HT-29 (cell line): ENCODE measurements at places on chromosomes 6 and 20.

GRCh38 chr20:44200983-44201382, 9.6 kb downstream of the OSER1 start:
- DNase-seq, result no peak

DNA sequence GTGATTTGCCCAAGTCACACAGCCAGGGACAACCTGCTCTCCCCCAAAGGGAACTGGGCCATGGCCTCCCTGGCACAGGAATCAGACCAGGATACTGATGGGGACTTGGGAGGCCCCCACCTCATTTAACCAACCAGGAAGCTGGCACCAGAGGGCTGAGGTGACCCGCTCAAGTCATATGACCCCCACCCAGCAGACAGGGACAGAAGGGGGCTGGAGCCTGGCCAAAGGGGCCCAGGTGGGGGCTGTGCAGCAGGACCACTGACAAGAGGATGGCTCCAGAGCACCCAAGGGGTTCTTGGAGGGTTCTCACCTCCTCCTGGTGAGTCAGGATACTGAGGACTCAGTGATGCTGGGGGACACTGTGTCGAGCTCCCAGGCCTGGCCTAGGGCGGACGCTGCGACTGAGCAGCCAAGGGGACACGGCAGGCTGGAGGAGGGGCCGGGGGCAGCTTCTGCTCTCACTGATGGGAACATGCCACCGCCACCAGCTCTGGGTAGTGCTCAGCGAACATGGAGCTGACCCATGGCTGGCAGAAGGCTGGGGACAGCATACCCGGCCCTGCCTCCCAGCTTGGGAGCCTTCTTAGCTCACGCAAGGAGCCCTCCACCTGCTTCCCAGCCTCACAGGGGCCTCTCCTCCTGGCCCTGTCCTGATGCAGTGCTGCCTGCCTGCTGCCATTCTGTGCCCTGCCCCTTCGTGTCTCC, 1.2 kb downstream of the CST7 start:
- DNase-seq, result no peak

DNA sequence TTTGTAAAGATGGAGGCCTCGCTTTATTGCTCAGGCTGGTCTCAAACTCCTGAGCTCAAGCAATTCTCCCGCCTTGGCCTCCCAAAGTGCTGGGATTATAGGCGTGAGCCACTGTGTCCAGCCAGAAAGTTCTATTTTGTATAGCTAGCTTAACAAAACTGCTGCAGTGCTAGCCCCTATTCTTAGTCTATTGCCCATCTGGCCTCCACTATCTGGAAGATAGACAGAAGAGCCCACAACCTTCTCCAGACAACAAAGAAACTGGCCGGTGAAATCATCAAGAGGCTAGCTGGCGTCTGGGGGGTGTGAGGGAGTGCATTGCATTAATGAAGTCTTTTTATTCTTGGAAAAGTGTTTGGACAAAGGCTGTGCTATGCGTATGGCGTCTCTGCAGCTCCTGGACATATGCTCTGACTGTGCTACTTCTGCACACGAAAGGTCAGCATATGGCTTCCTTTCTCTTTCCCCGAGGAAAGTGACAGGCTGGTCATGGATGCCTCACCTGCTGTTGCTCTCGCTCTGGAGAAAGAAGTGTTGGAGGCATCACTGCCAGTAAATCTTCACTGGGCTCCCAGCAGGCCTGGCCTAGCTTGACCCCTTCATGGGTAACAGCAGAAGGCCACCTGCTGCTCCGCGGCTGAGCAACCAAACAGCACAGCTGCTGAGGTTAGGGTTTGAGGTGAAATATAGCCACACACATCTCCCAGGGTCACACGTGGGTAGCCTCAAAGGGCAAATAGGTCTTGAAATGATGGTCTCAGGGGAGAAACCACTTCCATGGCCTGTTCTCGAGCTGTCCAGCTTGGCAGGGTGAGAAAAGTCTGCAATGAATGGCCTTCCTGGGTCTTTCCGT, 95.1 kb upstream of the IYD start:
- DNase-seq, result no peak

DNA sequence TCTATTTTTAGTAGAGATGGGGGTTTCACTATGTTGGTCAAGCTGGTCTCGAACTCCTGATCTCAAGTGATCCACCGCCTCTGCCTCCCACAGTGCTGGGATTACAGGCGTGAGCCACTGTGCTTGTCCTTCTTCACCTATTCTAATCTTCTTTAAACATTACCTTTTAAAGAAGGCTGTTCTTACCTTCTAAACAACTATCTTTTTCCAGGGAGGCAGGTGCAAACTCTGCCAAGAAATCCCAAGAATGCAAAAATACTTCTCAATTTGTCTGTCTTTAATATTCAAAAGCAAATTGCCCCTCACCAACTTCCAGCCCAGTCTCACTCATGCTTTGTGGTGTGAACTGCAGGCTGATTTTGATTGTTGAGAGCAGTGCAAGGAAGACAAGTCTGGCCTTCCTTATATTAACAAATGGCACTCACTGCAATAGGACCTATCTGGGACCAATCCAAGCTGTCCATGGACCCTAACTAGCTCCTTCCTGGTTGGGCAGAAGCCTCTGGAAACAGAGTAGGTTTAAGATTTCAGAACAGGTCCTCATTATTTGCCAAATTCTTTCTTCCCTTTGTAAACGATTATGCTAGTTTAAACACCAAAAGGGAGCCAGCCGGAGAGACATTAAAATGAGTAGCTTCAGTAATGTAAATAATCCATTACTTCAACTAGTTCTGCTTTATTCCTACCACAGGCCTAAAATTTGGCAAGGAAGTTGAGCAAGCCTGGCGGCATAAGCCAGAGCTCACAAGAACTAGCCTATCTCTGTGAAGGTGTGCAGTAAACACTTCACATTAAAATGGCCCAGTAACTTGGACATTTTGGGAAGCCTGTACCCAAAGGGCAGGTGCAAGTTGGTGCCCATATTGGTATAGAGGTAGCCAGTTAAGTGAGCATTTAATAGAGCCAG, 1.6 kb downstream of the SCAND1 start:
- DNase-seq, result peak; percentile 54

DNA sequence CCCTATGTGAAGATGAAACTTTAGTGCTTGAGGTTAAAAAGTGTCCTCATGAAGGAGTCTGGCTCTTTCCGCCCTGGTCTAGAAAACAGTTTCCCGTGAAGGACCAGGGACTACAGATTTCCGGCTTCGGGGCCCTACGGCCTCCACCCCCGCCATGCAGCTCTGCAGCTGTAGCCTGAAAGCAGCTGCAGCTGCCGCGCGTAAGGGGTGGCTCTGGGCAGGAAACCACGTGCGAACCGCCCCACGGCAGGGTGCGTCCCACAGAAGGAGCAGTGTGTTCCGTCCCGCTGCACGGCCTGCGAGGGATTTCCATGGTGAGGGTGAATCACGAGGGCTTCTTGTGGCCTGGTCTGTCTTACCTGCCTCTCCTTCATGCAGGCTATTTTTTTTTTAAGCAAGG, 117.0 kb downstream of the ERMARD start:
- no peak for DNase-seq

- no peak for DNase-seq
Observed at GRCh38 chr6:47096211-47096895, 54.2 kb upstream of the ADGRF1 start.

- DNase-seq, result no peak
Observed at GRCh38 chr6:34511915-34512737, 44.0 kb downstream of the SPDEF start.

DNA sequence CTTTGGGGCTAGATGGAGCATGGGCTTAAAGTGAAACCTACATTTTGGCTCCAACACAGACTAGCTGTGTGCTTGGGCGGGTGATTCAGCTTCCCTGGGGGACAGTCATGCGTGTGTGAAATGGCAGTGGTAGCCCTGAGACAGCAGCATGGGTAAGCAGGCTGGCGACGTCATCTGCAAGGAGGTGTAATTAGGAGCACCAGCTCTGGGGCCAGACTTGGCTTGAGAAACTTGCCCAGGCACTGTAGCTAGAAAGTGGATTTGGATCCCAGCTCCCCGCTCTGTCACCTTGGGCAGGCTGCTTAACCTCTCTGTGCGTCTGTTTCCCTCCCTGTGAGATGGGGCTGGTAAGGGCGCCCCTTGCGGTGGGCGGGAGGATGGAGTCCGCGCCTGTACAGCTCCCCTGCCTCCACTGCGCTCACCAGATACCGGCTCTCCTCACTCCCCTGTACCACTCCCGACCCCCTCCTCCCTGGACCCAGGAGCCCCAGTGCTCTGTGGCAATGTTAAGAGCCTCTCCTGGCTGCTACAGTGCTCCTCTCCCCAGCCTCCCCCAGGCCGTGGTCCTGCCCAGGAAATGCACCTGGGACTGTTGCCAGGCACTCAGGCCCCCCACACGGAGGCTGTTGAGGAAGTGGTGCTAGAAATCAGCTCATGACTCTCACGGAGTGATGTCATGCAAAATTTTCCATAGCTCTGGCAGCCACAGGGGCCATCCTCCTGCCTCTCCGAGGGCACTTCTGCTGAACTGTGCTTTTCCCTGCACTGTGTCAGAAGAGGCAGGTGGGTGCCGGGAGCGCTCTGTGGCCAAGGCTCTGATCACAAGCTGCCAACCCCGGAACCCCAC, 44.6 kb downstream of the SYNJ2 start:
- peak; percentile 52 for DNase-seq

- DNase-seq, result no peak
Observed at GRCh38 chr6:111572216-111572706, 33.4 kb downstream of the TRAF3IP2 start.

GRCh38 chr6:13260101-13260598, 68.2 kb downstream of the TBC1D7 start:
- no peak for DNase-seq

DNA sequence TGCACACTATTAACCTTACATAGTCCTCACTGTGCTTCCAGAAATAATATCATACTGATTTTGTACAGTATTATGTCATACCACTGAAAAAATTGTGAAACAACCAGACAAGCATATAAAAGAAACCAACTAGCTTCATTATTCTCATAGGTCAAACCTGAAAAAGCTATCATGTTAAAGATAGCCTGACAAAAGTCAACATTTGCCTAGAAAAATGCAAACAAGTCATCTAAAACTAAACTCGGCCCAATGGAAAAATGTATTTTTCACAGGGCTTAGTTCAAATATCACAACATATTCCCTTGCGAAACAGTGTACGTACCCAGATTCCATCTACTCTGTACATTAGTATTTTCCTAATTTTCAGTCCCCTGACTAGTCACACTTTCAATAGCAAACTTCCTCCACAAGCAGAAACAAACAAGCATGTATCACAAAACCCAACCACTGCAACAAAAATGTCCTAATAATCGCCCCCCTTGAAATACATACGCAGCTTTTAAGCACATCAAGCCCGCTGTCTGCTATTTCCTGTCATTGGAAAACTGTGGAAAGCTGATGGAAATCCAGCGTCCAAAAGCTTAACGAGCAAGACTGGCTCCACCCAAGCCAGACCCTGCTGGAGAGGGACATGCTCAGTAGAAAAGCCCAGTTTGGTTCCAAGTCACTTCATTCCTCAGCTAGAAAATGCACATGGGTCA, 93.1 kb downstream of the EPB41L2 start:
- DNase-seq, result no peak

- no peak for DNase-seq
Observed at GRCh38 chr20:3407040-3407770, at the start of gene DNAAF9. DNAAF9 (minus strand) TSS chr20:3407669; CDS start chr20:3407557, 112 bp downstream.

DNA sequence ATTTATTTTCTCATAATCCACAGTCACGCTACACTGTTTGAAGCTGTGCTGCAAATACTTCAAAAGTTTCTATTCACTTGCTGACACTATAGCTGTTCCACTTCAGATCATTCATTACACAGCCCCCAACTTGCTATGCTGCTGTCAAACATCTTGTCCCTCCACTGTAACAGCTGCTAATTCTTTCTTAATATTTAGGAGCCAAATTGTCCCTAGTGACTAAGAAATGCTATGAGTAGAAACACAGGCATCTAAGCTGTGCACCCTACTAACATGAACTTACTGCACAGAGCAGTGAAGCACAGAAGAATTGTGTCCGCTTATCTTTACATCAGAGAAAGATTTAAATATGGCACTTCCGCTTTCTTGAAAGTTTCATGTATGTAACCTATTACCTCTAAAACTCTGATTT, 91.3 kb downstream of the PDE10A start:
- DNase-seq, result no peak

GRCh38 chr6:84601366-84601765, 163.0 kb downstream of the TBX18 start:
- no peak for DNase-seq

- DNase-seq, result no peak
Observed at GRCh38 chr6:135601857-135602256, 104.3 kb upstream of the AHI1 start.

DNA sequence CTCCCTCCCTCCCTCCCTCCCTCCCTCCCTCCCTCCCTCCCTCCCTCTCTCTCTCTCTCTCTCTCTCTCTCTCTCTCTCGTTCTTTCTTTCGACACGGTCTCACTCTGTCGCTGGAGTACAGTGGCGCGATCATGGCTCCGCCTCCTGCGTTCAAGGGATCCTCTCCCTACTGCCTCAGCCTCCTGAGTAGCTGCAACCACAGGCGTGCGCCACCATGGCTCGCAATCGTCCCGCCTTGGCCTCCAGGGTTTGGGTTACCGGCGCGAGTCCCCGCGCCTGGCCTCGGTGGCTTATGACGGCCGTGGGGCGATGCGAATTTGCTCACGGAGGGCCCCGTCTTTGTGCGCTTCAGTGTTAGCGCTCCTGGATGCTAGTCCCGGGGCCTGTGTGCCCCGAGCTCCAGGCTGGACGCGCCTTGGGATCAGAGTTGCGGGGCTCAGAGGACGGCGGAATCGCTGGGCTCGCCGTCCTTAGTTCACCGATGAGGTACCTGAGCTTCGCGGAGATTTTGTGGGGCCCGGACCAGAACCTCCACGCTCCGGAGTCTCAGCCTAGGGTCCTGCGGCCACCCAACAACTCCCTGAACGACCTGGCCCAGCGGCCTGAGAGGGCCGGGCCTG, 45.2 kb downstream of the MCUR1 start:
- DNase-seq, result no peak

- no peak for DNase-seq
Observed at GRCh38 chr20:44423480-44423879, 52.2 kb upstream of the TTPAL start.

DNA sequence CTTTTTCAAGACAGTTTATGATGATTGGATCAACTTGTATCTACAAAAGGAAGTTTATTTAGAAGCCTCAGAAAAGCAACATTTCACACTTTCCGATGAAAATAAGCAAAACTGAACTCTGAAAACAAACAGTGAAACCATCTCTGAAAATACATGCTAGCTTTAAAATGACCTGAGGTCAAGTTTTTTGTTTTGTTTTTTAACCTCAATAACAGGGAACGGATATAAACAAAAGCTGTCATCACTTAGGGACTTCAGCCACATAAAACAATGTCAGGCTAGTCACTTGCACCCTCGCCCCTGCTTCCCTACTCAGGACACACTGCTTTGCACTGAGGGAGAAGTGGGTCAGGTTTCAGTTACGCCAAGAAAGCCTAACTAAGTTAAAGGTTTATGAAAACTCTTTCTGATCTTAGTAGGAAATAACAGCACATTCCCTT, 11.6 kb downstream of the BACH2 start:
- no peak for DNase-seq
